ENCODE measurements at places on chromosomes 13 and 19.

- DNase-seq = peak; percentile 53
Measured at GRCh38 chr19:14517840-14518505, at the start of gene DNAJB1. TSS of gene DNAJB1 (minus strand) at chr19:14518397. CDS start at chr19:14518349, 48 bp downstream.

DNA sequence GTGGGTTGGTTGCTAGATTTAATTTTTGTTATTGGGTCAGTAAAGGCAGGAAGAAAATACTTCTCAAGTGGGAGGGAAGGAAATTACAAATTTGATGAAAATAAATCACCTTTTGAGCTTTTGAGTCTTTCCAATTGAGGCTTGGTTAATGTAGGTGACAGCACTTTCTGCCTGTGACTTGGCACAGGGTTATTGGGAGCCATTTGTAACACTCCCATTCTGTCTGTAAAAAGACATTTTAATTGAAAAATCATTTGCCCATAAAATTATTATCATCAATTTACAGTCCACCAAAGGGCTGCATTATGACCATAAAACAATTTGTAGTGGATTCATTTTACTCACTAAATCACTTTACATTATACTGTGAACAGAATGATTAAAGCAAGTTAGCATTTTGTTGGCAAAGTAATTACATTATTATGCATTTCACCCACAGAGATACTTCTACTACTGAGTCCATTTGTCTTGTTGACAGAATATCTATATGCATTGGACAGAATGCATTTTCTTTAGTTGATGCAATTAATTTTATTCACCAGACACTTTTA, 974.6 kb downstream of the UQCRFS1 start:
- DNase-seq = no peak

DNA sequence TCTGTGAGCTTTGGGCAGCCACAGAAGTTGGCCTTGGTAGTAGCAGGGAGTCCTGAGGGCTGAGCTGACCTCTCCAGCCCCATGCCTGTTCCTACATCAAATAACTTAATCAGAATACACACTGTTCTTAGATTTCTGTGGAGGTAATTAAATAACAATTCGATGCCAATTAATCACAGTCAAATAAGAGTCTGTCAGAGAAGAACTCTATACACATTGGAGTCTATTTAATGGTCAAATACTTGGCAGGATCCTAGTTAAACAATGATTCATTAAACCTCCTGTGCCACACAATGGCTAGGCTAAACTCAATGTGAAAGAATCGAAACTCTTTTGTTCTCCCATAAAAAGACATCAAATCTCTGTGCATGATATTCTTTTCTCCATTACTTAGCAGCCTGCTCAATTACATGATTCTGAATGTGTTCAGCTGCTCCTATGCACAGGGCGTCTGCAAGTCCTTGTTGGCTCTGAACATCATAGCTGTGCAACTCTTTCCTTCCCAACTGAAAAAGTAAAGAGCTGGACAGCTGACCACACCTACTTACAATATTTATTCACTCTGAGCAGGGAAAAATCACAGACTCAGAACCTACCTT, 173.1 kb downstream of the ABCC4 start:
- DNase-seq = no peak

DNA sequence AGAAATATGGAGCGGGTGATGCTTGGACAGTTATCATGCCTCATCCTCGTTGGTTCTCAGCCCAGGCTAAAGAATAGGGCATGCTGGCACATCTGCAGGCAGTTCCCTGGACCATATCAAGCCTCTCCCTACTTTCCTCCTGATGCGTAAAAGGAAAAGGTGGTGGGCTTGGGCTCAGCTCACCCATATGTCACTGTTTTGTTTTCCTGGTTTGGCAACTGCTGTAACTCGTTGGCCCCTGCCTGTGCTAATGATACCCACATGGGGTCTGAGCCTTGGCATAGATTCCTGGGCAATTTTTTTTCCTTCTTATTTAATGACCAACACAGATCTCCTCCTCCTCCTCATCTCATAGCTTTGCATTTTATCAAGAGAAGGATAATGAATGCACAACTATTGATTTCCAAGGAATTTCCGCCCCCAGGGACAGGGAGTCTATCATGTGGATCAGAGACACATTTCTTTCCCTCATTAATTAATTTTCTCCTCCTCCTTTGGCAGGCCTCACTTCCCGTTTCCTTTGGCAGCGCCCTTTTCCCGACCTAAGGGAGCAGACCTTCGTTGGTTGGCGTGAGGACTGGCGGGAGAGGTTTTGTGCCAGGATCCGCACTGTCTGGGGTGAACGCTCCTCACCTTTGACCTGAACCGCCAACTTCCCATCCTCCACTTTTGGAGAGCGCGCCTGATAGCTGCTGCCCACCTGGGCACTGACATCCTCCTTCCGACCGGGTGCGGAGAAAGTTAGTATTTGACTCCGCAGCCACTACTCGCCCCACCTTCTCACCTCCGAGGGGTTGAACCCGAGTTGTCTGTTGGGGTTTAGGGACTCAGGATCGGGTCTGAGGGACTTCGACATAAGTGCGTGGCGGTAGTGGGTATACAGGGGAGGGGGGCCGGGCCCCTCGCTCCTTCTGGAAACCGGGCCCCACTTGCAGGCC, 3.4 kb upstream of the POU4F1 start:
- no peak for DNase-seq

- no peak for DNase-seq
Measured at GRCh38 chr19:46023311-46023779, 492 bp upstream of the PGLYRP1 start.

GRCh38 chr13:91101381-91101780, 246.1 kb upstream of the MIR17HG start:
- no peak for DNase-seq

GRCh38 chr13:48302871-48303358, 636 bp upstream of the RB1 start:
- DNase-seq = no peak

- no peak for DNase-seq
Measured at GRCh38 chr19:2166741-2167738, 3.3 kb downstream of the DOT1L start.

DNA sequence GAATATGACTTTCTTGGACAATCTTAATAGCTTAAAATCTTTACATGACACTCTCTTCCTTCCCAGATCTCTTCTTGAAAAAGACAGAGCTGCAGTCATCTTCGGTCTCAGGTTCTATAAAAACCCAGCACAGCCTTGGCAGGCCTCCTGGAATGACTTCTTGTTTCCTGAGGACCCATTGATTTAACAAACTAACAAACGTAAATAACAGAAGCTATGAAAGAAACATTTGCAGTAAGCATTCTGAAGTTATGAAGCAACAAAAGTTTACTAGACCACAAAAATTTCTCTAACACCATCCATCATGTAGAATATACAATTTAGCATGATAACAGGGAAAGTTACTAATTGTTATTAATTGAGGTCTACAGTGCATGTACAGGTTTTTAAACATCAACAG, 62.8 kb upstream of the STARD13 start:
- no peak for DNase-seq

DNA sequence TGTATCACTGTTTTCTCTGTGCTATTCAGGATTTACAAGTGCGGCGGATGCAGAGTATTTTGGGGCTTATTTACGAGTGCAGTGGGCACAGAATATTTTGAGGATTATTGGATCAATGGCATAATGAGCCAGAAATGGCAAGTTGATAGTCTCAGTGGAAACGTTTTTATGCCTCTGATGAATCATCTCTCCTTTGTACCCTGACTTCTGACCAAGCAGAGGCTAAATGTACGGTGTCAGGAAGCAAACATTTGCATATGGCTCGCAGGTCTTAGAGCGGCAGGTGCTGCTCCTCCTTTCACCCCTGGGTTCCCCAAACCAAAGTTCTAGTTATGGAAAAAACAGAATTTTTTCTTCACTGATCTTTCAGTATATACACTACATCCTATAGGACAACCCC, 94.5 kb downstream of the LIG4 start:
- no peak for DNase-seq

GRCh38 chr13:91482427-91482826, 84.0 kb downstream of the GPC5 start:
- DNase-seq = no peak

GRCh38 chr13:77857531-77858209, 61.0 kb downstream of the EDNRB start:
- DNase-seq = no peak

GRCh38 chr13:32791545-32792172, 205.4 kb downstream of the PDS5B start:
- DNase-seq = no peak

DNA sequence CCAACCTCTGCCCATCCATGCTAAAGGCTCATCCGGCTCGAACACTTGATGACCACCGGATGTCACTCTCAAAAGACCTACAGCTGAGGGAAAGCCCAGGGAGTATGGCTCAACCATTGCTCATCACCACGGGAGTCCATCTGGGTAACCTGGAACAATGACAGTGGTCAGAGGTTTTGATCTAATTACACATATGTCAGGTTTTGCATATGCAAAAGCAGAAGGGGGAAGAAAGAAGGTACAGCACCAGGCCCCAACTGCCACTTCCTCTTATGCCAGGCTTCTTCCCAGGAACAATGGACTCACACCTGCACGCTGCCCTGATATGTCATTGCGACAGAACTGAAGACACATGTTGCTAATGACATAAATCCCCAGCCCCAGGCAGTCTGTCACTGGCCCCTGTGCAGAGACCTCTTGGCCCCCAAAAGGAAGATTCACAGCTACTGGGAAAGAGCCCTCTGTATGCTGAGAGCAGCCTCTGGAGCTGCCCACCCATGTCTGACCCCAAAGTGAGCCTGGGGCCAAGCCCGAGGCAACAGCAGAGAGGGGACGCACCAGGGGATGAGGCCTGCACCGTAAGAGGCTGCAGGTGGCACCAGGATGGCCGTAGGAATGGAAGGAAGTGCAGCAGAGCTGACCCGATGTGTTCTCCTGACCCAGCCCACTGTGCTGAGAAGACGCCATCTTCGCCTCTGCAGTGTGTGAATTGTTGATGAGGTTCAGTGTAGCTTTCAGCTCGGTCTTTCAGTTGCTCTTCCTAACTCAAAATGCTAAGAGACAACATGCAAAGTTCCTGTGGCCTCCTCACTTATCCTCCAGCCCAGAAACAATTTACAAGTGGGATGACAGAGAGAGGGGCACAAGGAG, 26.3 kb downstream of the EPS15L1 start:
- no peak for DNase-seq

DNA sequence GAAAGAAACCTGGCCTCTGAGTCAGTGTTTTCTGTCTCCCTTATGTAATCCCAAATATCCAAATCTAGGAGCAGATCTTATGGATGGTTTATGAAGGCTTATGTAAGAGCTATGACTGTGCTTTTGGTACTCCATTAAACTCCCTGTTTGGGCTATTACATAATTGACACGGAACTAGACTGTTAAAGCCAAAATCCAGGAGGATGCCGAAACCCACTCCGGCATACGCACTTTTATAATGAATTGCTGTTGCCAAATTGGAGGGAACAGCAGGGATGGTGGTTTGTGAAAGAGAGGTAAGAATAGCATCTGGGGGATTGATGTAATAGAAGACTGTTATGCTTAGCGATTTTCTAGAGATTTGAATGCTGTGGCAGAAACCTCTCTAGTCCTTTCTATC, 2.0 kb downstream of the MTUS2 start:
- no peak for DNase-seq

DNA sequence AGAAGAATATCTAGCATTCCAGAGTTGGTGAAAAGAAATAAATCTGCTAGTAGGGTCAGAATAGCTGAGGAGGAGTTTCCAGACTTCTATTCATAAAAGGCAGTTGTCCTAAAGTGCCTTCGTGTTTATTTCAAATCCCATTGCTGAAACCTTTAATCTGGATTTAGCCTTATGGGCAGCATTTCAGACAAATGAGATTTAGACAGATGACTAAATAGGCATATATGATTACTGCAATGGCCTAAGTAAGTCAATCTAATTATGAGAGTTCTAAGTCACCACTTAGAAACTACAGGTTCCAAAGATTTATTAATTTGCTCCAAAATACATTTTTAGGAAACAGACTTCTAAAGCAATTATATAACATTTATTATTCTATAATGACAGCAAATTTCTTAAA, 368.7 kb downstream of the LIG4 start:
- no peak for DNase-seq

GRCh38 chr19:49875857-49876421, 1.2 kb downstream of the AKT1S1 start:
- DNase-seq = peak; percentile 42

- DNase-seq = no peak
Measured at GRCh38 chr13:50384724-50385123, 369.5 kb downstream of the KCNRG start.

GRCh38 chr13:28349371-28349770, 145.6 kb downstream of the FLT1 start:
- DNase-seq = no peak

DNA sequence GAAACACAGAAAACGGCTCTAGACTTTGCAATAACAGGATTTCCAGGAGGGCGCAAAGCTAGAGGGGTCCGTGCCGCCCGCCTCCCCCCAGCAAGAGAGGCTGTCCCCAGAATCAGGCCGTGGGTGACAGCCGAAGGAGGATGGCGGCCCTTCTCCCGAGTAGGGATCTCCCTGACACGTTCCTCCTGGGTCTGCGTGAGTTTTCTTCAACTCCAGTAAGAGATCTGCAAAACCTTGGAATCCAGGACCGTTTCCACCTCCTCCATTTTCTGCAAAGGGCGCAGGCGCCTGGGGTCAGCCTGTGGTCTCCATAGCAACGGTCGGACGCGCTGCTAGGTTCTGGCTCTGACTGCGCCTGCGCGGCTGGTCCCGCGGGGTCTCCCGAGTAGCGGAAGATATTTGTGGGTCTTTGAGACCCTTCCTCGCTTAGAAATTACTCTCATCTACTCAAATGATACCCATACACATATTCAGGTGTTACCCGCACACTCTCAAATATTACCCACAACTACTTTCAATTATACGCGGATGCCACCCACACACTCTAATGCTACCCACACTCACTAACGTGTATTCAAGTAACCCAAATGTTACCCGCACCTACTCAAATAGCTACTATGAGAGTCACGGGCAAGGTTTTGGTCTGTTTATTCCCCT, 2.1 kb downstream of the PNMA8C start:
- DNase-seq = peak; percentile 34

- DNase-seq = no peak
Measured at GRCh38 chr13:28830580-28830979, 10.4 kb downstream of the MTUS2 start.

GRCh38 chr13:29541400-29541799, 54.1 kb downstream of the SLC7A1 start:
- DNase-seq = no peak

GRCh38 chr19:48206397-48207093, 36.1 kb downstream of the ZSWIM9 start:
- DNase-seq = no peak

GRCh38 chr13:68030152-68030809, 800.1 kb upstream of the PCDH9 start:
- no peak for DNase-seq

GRCh38 chr19:2783781-2784145, 690 bp upstream of the SGTA start:
- DNase-seq = no peak

- DNase-seq = no peak
Measured at GRCh38 chr13:66329988-66330451, 900.1 kb downstream of the PCDH9 start.

GRCh38 chr13:52844836-52845235, 3.6 kb downstream of the PCDH8 start:
- DNase-seq = no peak

DNA sequence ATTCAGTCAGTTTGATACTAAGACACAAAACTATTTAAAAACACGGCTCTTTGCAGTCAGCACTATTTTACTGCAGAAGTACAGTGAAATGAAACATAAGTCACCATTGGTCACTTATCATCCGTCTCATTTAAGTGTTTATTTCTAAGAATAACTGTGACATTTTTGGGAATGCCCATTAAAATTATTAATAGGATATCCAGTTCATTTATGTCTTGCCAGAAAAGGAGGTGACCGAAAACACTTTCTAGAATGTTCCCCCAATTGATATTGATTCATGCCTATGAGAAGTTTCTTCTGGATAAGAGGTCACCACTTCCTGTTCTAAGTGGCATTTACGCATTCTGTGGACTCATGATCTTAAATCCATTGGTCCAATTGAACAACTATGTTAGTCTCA, 477.3 kb downstream of the LIG4 start:
- DNase-seq = no peak

Data from stimulated activated CD4-positive, alpha-beta T cell treated with anti-CD3 and anti-CD28 coated beads, Interleukin-2, amount 100 ng/mL, for 48 hours (primary cell).